AG09309 (cell line): ENCODE measurements at places on chromosomes 5 and 9.

DNA sequence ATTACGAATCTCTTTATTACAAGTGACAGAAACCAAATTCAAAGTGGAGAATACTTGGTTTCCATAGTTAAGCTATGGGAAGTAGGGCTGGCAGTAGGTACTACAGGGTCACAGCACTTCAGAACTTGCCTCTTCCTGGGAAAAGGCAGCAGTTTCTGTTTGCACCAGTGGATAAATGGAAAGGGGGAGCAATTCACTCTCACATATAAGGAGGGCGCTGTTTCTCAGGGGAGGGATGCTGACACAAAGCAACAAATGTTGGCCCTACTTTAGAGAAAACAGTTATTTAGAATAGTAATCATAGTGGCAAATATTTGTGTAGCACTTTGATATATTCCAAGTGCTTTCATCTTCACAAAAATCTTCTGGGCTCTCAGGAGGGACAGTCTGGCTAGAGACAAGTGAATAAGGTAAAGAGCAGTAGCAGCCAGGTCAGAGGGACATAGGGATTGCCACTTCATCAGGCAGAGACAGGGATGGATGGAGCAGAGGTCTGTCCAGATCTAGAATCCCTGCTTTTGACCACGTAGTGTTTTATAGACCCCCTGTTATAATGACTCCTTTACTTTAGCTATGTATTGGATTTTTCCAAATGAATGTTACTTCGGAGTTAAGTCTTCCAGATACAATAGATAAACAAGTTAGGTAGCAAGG is 554.8 kb upstream of the SGCD start:
- no peak for DNase-seq

DNA sequence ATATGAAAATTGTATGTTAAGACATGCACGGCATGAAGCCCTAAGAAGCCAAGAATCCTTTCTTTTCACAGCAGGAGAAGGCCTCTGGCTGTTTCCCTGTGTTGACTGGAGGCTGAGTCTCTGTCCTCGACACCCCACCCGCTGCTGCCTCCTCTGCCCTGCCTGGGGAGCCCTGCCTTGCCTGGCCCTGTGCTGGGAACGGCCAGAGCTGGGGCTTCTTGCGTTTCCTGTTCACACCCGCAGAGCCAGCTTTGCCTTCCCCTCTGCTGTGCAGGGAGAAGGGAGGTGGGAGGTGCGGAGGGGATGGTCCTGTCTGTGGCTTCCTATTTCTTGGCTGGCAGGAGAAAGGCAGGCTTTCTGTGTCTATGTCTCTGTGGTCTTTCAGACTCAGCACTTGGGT is 6.9 kb upstream of the GMCL2 start:
- DNase-seq: no peak

DNA sequence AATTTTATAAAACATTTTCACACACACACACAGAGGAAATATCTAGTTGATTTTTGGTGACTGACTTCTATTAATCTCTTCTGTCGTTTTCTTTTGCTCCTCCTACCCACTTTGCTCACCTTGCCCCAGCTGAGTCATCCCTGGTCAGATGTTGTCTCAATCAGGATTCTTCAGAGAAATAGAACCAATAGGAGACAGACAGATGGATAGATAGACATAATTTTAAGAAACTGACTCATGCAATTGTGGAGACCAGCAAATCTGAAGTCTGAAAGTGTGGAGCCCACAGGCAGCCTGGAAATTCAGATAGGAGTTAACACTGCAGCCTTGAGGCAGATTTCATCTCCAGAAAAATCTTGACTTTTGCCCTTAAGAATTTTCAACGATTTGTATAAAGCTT is 37.0 kb upstream of the PIK3R1 start:
- DNase-seq: no peak

DNA sequence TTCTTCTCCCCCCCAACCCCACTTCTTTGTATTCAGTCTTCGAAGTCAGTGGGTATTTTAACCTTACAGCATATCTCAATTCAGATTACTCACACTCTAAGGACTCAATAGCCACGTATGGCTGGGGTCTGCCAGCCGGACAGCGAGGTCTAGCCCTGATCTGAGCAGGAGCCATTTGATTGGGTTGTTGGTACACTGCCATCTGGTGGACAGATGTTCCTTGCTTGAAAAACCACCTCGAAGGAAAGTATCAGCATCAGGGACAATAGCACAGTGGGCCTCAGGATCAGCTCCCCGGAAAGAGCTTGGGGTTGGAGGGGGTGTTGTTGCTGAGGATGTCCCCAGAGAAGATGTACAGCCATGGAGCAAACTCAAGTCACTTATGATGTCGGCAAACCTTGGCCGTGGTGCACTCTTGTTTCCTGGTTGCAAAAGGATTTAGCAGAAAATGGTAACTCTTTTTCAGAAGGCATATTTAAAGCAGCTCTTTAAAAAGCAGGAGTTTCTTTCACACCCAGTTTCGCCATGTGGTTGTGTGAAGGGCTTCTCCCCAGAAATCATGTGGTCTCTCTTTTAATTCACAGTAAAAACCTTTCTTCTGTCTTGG is 31.7 kb upstream of the KCNMB1 start:
- peak; percentile 20 for DNase-seq

- peak; percentile 32 for DNase-seq
Observed at GRCh38 chr5:72692231-72692637, 124.2 kb upstream of the TNPO1 start.

- no peak for DNase-seq
Observed at GRCh38 chr5:157542282-157543000, 33.1 kb downstream of the ADAM19 start.

- no peak for DNase-seq
Observed at GRCh38 chr9:80223897-80224296, 652.1 kb downstream of the TLE4 start.

GRCh38 chr5:111224561-111225345 is 569 bp downstream of the CAMK4 start:
- no peak for DNase-seq

GRCh38 chr9:95947118-95947517 is 71.6 kb downstream of the ERCC6L2 start:
- no peak for DNase-seq

GRCh38 chr9:90873422-90873821 is 71.8 kb downstream of the SYK start:
- DNase-seq: no peak

DNA sequence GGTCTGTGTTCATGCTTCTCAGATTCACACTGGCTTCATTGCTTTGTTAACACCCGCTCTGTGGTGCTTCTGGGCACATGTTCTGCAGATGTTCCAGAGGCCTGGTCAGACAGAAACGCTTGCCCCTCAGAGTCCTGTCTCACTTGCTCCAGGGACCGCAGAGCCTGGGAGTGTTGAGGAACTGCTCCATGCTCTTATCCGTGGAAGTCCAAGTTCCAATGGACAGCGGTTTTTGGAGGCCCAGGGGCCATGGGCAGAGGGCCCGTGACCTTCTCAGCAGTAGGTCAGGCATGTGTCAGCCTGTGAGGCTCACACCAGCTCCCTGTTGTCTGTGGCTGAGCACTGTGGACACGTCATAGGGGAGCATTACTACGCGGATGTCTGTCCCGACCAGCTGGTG is 364.7 kb upstream of the IRX1 start:
- no peak for DNase-seq

GRCh38 chr5:123785162-123786071 is 273.4 kb downstream of the CSNK1G3 start:
- no peak for DNase-seq

DNA sequence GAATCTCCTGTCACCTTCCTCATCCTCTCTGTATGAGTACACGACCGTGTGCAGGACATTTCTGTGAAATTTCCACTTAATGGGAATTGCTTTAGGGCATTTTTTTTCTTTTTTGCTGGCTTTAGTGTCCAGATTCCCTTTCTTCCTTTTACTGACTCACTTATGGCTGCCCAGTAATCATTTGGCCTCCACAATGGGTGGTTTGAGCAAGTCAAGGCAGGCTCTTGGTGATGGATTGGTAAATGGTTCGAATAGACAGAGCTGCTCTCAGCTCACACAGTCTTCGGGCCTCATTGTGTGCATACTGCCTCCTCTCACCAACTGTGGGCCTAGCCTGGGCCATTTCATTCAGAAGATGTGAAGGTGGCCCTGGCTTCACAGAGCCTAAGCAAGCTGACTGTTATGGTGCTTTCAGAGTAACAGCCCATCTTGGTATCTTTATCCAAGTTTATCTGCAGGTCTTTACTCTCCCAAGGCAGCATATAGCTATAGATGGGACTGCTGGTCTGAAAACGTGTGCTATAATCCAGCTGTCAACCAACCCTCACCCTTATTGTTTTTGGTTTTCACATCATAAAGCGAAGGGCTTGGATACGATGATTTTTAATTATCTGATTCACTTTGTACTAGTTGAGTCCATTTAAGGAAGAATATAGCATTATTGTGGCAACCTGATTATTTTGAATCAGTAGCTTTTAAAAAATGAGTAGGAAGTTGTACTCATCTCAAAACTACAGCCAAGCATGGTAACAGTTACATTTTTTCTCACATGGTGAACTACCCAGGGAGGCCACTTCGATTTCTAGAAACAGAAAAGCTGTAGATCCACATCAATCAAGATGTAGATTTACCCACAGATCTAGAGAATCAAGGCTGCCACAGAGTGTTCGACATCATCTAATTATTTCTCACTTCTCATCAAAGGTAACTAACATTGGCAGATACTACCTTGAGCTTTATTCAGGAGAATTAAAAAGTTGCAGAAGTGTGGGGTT is 50.4 kb upstream of the CKMT2 start:
- DNase-seq: no peak

- DNase-seq: no peak
Observed at GRCh38 chr9:74556685-74557084, 59.5 kb downstream of the RORB start.

- no peak for DNase-seq
Observed at GRCh38 chr5:68330574-68330973, 115.0 kb downstream of the PIK3R1 start.

- no peak for DNase-seq
Observed at GRCh38 chr5:159531554-159532105, 201.3 kb upstream of the IL12B start.

DNA sequence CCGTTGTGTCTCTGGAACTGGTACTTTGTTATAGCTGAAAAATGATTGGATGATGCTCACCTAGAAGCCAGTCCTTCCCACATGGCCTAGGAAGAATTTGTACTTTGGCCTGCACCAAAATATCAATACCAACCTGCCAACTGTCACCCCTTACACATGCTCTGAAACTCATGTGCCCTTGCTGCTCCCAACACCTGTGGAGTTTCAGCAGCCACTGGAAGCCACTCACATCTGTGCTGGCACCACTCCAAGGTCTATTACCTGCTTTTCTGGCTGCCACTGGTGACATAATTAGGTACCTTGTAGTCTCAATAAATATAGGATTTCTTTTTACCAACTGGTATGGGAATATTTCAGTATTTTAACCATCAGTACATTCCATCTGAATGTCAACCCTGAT is 363.6 kb downstream of the SH3GL2 start:
- no peak for DNase-seq

GRCh38 chr5:137073189-137073588 is 425.9 kb downstream of the SPOCK1 start:
- DNase-seq: no peak

- DNase-seq: no peak
Observed at GRCh38 chr9:128439273-128439672, 16.5 kb upstream of the ODF2 start.

- DNase-seq: no peak
Observed at GRCh38 chr9:131101207-131101964, 5.1 kb downstream of the AIF1L start.

- DNase-seq: no peak
Observed at GRCh38 chr5:111691914-111692313, 65.1 kb downstream of the NREP start.

DNA sequence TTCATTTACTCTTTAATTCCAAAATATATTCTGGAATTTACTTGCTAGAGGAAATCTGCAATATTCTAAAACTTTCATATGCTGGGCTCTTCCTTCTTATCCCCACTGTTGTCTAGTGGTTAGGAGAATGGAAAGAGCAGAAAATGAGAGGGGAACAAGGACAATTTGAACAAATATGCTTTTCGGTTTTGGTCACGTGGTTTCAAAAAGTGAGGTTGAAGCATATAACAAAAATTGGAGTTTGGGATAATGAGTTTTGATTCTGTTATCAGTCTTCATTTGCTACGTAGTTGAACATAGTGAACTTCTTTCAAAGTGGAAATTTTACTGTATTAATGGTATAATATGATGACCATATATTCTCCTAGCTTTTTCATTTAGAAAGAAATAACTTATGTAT is 71.5 kb downstream of the CAMK4 start:
- DNase-seq: no peak

GRCh38 chr5:6446626-6447309 is 1.9 kb upstream of the UBE2QL1 start:
- no peak for DNase-seq

DNA sequence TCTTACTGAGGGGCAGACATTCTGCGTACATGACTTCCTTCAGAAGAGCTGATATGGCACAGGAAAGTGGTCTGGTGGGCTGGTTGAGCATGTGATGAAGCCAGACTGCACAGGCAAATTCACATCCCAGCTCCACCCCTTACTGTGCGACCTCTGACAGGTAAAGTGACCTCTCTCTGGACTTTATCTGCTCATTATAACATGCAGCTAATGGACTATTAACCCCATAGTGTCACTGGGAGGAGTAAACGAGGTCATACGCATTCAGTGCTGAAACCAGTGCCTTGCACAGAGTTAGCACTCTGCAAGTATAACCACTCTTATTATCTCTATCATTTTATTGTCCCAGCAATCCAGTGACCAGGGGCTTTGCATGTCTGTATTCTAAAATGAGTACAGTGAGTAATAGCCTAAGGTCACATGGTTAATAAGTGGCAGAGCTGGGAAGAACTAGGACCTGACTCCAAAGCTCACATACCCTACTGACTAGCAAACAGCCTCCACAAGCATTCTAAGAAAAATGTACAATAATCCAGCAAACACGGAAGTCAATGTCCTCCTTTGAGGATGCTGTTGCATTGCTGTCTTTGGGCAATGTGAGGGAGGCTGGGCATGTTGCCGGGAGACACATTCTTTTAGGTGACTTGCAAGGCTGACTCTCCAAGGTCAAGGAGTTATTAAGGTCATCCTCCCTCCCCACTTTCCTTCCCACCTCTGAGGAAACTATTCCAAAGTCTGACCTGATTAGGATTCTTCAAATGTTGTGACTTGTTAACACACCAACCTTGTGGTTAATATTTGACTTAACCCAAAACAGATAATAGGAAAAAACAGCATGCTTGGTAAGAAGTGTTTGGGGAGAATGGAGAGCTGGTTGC is 19.0 kb downstream of the GLRX start:
- DNase-seq: no peak

DNA sequence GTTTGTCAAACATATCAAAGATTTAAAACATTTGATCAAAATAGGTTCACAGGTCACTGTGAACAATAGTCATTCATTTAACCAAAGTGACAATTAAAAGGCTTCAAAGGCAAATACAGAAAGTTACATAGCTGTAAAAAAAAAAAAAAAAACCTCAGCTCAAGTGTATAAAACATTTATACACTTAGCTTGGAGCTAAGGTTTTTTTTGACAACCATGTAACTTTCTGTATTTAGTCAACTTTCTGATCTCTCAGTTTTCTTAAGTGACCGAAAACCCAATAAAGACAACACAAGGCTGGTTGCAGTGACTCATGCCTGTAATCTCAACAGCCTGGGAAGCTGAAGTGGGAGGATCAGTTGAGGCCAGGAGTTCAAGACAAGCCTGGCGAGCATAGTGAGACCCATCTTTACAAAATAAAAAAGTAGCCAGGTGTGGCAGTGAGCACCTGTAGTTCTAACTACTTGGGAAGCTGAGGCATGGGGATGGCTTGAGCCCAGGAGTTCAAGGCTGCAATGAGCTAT is 16.4 kb upstream of the UBTD2 start:
- no peak for DNase-seq
